Mesenchymal stem cell (in vitro differentiated cells and primary cell): ENCODE measurements at places on chromosomes 6 and 20.

DNA sequence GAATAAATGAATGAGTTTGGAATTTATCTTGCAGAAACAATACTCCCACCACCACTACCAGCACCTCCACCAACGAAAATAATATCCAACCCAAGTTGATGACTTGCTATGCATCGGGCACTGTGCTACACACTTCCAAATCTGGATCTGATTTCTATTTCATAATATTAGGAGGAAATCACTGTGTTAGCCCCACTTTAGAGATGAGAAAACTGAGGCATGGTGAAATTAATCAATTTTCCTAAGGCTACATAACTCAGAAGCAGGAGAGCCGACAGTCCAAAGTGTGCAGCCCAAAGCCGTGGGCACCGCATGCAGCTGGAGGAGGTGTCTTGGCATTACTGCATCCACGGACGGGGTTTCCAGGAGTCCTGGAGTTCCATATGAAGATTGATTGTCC, 17.6 kb downstream of the TCF15 start:
- DNase-seq, result no peak

- no peak for DNase-seq
These were observed 31.7 kb downstream of the GFRA4 start for GRCh38 chr20:3631534-3631933.

DNA sequence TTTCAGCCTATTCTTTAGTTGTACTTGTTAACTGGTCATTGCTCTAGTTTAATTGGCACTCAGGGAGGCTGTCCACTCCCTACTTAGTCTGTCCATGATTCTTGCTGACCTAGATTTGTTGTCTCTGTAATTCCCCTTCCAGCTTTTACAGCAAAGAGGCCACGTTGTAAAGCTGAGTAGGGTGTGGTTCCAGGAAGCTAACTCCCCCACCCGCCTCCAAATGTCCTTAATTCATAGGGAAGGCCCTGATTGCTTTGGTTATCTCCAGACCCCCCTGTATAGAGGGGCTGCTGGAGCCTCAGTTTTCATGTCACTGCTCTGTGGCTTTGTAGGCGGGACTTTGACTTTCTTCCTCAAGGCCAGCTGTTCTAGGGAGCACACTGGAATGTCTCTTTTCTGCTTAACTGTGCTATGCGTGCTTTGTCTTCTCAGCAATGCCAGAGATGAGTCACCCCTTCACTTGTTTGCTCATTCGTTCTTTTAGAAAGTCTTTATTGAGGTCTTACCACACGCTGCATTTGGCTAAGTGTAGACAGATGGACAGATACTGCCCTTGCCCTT, 175.1 kb upstream of the JAG1 start:
- peak; percentile 94 for DNase-seq

DNA sequence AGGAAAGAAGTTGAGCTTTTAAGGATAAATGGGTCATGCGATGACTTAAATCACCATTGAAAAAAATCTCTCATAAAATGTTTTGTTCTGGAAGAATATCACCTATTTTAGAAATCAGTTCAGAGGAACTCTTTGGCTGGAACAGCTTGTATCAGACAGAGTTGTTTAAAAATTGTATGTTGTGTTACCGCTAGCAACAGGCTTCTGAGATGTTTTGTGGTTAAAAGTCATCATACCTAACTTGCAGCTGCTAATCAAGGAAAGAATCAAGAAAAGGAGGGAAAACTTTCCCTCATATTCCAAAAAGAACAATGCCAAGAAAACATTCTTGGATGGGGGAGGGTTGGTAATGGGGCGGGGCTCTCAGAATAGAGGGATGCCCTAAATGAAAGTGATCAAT, 220.7 kb upstream of the CITED2 start:
- DNase-seq, result peak; percentile 75

GRCh38 chr20:45951925-45952834, 17.7 kb downstream of the PCIF1 start:
- no peak for DNase-seq

DNA sequence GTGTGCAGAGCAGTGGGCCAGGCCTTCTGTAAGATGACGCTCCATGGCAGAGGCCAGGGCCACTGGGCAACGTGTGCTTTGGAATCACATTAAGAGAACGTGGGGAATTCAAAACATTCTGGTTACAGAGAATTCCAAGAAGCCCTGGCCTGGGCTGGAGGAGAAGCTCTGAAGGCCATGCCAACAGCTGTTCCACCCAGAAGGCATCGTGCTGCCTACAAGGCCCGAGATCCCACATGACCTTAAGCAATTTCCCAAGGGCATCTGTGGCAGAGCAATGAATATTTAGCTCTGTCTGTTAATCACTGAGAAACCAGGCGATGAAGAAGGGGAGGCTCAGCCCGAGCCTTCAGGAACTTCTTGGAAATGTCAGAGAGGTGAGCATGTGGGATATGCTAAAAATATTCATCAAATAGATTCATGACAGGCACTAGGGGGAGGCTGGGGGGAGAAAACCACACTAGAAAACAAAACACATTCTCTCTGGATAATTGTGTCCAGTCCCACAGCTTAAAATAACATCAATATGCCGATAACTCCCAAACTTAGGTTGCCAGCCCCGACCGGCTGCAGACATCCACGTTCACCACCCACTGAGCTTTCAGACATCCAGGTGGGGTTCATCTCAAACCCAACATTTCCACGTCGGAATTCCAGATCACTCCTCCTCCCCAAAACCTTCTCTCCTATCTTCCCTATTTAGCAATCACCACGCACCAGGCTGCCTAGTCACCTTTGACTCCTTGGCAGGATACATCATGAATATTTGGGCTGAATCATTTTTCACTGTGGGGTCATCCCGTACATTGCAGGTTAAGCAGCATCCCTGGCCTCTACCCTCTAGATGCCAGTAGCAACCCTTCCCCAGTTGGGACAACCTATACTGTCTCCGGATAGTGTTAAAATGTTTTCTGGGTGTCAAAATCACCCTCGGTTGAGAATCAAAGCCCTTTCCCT, 6.6 kb downstream of the SULF2 start:
- DNase-seq, result no peak

DNA sequence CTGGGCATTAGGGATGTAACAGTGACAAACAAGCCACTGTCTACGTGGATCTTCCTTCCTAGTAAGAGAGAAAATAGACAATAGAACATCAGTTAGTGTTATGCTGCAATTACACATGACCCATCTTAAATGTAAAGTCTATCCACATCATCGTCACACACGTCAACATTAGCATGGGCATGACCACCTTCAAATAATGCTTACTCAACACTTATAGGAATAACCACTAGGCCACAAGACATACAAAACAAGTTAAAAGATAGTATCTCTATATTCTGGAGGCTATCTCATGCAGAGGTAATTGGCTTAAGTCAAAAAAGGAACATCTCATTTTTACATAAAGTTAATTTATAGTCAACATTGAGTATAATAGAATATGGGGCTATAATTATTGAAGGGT, 156.5 kb downstream of the MOXD1 start:
- no peak for DNase-seq

DNA sequence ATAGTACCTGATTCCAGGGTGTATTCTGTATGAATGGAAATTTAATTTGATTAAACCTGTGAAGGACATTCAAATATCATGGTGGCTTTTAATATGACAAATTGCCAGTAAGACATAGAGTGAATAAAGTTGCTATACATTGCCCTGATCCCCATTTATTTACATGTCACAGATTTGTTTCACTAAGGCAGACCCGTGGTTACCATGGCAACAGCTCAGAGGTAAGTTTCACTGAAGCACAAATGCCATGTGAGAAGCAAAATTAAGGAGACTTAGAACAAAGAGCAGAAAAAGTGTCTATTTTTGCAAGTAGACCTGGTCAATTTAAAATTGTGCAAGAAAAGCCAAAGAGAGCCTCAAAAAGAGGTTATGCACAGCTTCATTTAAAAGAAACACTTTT, 63.7 kb downstream of the PXDC1 start:
- DNase-seq, result no peak

DNA sequence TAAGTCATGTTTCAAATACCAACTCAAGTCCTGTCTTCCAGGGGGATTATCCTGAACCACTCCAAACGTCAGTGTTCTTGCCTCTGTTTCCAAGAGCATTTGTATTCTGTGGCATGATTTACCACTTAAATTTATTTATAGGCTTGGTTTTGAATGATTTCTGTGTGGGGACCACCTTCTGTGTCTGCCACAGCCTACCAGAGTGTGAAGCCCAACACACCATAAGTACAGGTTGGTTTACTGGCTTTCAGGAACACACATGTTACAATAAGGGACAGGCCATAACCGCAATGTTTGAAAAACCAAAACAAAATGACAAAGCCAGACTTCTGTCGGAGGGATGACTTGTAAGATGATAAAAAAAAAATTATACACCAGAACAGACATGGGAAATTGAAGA, 56.5 kb upstream of the MAP3K7 start:
- no peak for DNase-seq

DNA sequence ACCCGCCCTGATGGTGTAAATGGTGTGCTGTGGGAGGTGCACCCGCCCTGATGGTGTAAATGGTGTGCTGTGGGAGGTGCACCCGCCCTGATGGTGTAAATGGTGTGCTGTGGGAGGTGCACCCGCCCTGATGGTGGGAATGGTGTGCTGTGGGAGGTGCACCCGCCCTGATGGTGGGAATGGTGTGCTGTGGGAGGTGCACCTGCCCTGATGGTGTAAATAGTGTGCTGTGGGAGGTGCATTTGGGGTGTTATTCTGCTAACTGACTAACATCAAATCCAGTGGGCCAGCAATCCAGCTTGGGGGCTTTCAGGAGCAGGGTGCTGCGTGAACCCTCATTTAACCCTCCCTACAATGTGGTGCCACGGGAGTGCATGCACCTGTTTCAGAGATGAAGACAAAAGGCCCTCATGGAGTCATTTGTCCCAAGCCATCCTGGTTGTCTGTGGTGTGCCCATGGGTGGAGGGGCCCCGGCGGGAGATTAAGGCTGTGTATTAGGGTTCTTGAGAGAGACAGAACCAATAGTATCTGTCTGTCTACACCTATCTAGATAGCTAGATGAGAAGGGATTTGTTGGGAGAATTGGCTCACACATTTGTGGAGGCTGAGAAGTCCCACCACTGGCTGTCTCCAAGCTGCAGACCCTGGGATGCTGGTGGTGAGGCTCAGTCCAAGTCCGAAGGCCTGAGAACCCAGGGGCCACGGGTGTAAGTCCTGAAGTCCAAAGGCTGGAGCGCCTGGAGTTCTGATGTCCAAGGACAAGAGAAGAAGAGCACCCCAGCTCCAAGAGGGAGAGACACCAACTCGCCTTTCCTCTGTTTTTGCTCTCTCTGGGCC, 39.2 kb downstream of the TMEM242 start:
- no peak for DNase-seq

- no peak for DNase-seq
These were observed 75.8 kb downstream of the GJA10 start for GRCh38 chr6:89970072-89970471.

DNA sequence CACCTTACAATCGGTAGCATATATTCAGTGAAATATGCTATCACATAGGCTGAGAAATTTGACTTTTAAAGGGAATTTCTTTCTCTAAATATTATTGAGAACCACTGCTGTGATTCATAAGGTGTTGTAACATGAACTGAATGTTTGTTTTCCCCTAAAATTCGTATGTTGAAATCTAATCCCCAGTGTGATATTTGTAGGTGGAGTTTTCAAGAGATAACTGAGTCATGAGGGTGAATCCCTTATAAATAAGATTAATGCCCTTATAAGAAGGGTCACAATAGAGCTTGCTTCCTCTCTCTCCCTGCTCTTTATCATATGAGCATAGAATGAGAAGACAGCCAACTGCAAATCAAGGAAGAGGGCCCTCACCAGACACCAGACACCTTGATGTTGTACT, 64.8 kb downstream of the LMBRD1 start:
- no peak for DNase-seq

DNA sequence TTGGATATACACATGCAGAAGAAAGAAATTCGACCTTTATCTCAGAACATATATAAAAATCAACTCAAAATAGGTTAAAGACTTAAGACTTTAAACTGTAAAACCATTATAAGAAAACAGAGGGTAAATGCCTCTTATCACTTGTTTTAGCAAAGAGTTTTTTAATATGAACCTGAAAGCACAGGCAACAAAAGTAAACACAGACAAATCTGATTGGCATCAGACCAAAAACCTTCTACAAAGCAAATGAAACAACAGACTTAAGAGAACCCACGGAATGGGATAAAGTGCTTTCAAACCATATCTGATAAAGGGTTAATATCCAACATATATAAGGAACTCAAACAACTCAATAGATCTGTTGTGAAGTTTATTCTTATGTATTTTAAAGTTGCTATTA, 309.9 kb upstream of the OPRM1 start:
- peak; percentile 11 for DNase-seq
